ENCODE measurements at places on chromosomes 1 and 21.

- DNase-seq: no peak
Measured at GRCh38 chr1:78143152-78143551, 97.4 kb downstream of the GIPC2 start.

GRCh38 chr21:45725844-45726200, 82.3 kb downstream of the PCBP3 start:
- DNase-seq: no peak

GRCh38 chr1:204974327-204974726, 68.7 kb upstream of the CNTN2 start:
- no peak for DNase-seq

DNA sequence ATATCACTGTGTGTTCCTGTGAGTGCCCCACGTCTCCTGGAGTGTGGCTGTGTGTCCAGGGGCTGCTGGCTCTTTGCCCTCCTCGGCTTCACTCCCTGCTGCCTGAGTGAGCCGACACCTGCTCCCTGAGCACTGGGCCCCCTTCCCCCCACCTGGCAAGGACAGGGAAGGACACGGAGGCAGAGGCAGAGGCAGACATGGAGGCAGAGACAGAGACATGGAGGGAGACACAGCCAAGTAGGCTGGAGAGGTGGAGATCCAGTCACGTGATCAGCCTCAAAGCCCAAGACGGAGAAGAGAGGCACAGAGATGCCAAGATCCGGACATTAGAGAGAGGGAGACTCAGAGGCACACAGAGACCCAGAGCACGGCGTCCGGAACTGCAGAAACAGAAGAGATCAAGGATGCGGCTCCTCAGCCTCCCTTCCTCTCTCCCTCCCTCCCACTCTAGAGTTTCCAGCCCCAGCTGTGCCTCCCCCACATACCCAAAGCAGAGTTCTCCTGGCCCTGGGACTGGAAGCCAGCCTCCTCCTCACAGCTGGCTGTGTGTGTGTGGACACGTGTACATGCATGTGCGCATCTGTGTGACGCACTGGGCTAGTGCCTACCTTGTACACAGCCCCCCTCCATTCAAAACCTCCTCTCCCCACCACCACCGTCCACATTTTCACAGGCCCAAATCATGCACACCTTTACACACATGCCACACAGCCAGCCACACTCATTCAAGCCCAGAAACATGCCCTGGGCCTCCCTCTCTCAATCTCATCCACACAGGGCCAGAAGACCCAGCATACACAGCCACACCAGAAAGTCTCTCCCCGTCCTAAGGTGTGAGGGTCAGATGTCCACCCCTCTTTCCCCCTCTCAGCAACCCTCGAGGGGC, 39.1 kb upstream of the WASF2 start:
- DNase-seq: no peak

DNA sequence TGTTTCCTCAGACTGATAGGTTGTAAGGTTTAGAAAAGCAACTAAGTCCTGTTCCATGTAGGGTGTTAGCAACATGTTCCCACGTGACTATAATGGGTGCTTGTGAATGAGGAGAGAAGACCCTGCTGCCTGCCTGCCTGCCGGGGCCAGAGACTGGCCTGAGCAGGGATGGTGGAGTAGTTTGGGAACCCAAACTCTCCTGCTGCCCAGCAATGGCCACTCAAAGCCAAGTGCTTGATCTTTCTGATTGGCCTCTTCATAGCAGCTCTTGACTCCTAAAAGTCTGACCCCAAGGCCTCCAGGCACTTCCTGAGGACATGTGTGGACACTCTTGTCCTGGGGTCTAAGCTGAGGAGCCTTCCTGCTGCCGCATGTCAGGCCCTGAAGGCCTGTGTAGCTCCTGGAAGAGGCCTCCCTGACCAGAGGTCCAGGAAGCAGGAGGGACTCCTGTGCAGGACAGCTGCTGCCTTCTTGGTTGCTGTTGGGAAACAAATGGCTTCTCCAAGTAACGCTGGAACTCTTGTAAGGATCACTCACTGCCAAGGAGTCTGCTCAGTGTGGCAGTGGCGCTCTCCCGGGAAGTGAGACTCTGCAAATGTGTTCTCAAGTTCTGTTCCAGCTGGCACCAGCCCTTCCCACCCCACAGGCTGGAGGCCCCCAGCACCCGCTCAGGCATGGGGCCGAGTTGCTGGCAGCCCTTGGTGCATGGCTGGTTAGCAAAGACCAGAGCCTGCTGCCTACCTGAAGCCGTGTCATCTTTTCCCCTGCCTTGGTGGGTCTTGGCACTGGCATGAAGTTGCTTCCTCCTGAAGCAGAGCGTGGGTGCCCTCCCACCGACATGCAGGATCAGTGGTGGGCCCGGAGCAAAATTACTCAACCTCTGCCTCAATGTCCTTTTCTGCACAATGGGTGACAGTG, 35.5 kb downstream of the MAN1C1 start:
- DNase-seq: no peak

GRCh38 chr21:46555225-46555617, 49.7 kb downstream of the S100B start:
- no peak for DNase-seq

GRCh38 chr1:44801491-44802305, 1.5 kb downstream of the PLK3 start:
- DNase-seq: no peak

GRCh38 chr1:154186177-154186576, 5.7 kb downstream of the TPM3 start:
- peak; percentile 31 for DNase-seq

- DNase-seq: no peak
Measured at GRCh38 chr1:167782946-167783345, 61.2 kb downstream of the MPZL1 start.

- DNase-seq: no peak
Measured at GRCh38 chr1:172469717-172470116, 25.8 kb upstream of the PIGC start.

DNA sequence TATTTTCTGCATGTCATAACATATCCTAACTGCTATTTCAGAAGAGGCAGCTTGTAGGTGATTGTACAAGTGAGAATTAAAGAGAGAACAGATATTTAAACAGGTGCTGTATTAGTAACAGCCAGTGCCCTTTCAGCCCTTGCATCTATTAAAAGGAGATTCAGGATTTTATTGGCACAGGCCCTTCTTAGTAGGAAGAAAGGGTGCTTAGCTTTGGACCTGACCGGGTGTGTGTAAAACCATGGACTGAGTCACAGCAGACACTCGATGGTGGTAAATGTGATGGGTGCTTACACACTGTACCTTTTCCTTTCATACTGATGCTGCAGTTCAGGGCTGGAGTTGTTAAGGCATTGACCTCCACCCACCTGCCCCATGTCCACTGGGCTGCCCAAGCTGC, 12.7 kb upstream of the CD101 start:
- no peak for DNase-seq

GRCh38 chr1:2019172-2019543, at the start of gene GABRD:
GABRD (plus strand) TSS chr1:2019345; CDS start chr1:2019424, 79 bp downstream.
- DNase-seq: no peak

GRCh38 chr1:7503691-7504437, 267.2 kb upstream of the VAMP3 start:
- no peak for DNase-seq

- DNase-seq: no peak
Measured at GRCh38 chr1:168090395-168090794, 46.3 kb downstream of the GPR161 start.

DNA sequence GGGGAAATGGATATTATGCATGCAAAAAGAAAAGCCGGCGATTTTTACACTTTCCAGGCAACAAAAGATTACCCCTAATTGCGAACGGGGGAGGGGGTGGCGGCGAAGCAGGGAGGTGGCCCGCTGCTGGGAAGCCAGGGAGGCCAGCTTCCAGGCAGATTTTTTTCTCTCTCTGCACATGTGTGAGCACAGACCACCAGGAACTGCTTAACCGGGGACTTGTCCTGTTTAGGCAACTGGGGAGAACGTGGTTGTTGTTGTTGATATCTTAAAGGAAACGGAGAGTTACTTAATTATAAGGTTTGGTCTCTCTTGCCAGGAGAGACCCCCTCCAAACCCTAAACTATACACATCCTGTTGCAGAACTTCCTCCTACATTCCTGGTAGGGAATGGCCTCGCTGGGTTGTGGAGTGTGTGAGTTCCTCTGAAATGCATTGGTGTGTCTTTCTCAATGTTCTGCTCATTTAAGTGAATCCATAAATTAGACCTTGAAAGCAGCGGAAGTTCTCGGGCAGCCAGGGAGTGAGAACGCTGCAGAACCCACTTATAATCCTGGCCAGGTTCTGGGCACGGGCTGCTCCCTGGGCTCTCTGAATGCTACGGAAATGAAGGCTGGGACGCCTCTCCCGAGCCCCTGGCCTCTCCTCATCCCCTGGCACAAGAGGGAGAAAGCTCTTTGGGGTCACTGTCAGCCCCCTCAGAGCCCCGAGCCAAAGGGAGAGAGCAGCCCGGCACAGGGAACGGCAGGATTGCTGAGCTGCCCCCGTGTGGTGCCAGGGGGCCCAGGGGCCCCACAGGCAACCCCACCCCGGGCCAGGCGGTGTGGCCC, 250.0 kb downstream of the FOXD2 start:
- DNase-seq: no peak

GRCh38 chr1:53587252-53587988, 128.2 kb downstream of the DMRTB1 start:
- DNase-seq: no peak

GRCh38 chr1:92577261-92577895, 90.7 kb upstream of the GFI1 start:
- DNase-seq: no peak

DNA sequence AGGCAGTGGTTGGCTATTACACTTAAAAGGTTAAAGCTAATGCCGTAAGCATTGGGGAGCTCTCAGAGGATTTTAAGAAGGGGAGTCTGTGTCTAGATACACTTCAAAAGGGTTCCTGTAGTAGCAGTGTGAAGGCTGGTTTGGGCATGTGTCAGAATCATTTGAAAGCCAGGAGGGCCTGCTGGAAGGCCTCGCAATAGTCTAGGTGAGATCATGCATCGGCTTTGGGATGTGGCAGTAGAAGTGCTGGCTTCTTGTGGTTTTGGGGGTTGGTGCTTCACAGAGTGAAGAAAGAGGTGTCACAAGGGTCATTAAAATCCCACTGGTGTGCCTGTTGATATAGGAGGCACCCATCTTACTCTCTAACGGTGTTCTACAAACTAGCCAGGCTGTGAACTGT, 85.7 kb downstream of the ST6GALNAC3 start:
- no peak for DNase-seq

DNA sequence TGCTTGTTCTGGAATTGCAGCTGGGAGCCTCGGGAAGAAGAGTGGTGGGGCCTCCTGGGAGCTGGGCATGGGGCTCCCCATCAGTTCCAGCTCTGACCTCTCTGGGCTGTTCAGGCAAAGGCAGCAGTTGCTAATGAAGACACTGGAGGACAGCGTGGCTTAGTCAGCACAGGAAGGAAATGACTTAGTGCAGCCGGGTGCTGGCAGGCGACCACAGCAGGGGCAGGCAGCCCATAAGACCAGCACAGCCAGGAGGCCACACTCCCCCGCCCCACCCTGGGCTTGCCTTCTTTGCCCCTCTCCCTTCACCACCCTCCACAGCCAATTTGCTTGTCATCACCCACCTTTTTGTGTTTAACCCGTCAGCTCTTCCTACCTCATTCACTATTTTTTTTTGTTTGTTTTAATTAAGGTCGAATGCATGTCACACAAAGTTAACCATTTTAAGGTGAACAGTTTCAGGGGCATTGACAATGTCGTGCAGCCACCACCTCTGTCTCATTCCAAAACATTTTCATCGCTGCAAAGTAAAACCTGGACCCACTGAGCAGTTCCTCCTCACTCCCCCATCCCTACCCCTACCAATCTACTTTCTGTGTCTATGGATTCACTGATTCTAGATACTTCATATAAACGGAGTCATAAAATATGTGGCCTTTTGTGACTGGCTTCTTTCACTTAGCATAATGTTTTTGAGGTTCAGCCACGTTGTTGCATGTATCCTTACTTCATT, 10.9 kb downstream of the OLIG2 start:
- peak; percentile 17 for DNase-seq

DNA sequence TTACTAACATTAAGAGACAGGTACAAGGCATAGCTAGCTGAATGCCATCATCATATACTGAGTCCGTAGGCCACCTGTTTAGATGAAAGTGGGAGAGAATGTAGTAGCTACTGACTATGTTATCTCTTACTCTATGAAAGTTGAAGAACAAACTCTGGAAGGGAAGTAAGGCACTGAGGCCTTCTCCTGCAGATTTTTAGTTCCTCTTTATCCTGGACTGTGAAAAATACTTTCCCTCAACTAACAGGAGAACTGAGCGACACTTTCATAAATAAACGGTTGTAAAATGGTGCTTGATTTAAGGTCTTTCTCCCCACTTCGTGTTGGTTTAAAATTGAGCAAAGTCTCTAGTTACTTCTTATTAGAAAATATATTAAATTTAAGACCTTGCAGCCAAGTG, 101.9 kb downstream of the FNBP1L start:
- no peak for DNase-seq

DNA sequence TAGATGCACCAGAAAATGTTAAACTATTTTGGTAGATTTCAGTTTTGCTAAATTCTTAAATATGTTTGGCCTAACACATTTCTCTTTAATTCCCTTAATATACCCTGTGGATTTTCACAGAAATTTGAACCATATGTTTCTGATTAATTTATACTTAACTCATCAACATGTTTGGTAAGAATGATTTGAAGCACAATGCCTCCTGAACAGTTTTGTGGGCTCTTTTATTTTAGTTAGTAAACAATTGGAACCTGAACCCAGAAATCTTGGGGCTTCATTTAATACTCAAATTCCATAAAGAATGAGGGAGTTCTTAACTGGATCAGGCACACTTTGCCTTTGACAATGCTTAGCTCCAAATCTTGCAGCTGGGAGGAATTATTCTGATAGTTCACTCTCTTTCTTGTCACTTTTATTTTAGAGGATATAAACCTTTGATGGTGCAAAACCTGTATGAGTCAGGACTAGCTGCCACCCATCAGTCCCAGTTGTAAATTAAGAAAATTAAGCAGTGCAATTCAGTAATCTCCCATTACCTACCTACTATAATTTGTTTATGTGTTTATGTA, 24.6 kb upstream of the LYPLAL1 start:
- no peak for DNase-seq

DNA sequence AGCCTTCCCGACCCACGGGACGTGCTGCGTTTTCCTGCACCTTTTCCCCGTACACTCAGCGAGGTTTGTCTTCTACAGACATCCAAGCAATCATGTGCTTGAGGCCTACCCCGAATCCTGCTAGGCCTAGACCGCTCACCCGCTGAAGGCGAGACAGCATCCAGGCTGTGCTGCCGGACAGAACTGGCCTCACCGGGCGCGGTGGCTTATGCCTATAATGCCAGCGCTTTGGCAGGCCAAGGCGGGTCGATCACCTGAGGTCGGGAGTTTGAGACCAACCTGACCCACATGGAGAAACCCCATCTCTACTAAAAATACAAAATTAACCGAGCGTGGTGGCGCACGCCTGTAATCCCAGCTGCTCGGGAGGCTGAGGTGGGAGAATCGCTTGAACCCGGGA, 54.1 kb downstream of the ECE1 start:
- DNase-seq: no peak

Data from stimulated activated CD8-positive, alpha-beta memory T cell treated with anti-CD3 and anti-CD28 coated beads, Interleukin-4, amount 100 ng/mL, for 4 hours (primary cell).